GM23248 (cell line): ENCODE measurements at places on chromosomes 1 and 21. TPM values are rescaled to one million over a fixed set of nuclear protein-coding genes. Genes with fewer than 3 reads are reported as not detected.

- H3K4me1 ChIP-seq = no peaks in the 10 kb centered on the region
- H3K27ac ChIP-seq = no peak overlapping the region
- no peak overlapping the region for H3K4me3 ChIP-seq
- no peaks in the 10 kb centered on the region for H3K27me3 ChIP-seq
- H3K36me3 ChIP-seq = no peaks in the 10 kb centered on the region
- DNase-seq = no peak
Measured at GRCh38 chr1:209227941-209228340, 355.6 kb upstream of the CAMK1G start.

GRCh38 chr1:247411621-247412327 is 4.2 kb upstream of the NLRP3 start:
- H3K27ac ChIP-seq = no peak overlapping the region
- H3K36me3 ChIP-seq = no peaks in the 10 kb centered on the region
- DNase-seq = no peak
- H3K4me3 ChIP-seq = no peak overlapping the region
- no peaks in the 10 kb centered on the region for H3K4me1 ChIP-seq

MIA3 gene
- polyA plus RNA-seq = 44.5 and 47.5 TPM in 2 replicates

PPT1 gene
- polyA plus RNA-seq = 53.1 and 54.0 TPM in 2 replicates

GRCh38 chr1:109641861-109642260 is 14.0 kb upstream of the GSTM4 start:
- H3K4me1 ChIP-seq = no peaks in the 10 kb centered on the region
- DNase-seq = no peak
- no peak overlapping the region for H3K4me3 ChIP-seq
- H3K27ac ChIP-seq = no peak overlapping the region
- H3K27me3 ChIP-seq = no peaks in the 10 kb centered on the region

- no peak overlapping the region for H3K27ac ChIP-seq
- no peaks in the 10 kb centered on the region for H3K36me3 ChIP-seq
- DNase-seq = no peak
- 0 out of 2 replicates have a peak, but pooled peaks cover 8% of the 10 kb centered on the region for H3K27me3 ChIP-seq
Measured at GRCh38 chr1:164905869-164906268, 346.9 kb downstream of the PBX1 start.

DHRS3 gene
- 120 and 123 TPM in 2 replicates for polyA plus RNA-seq

GRCh38 chr1:162319493-162320175 is 57.0 kb downstream of the SPATA46 start:
- H3K27me3 ChIP-seq = no peaks in the 10 kb centered on the region; the same call in none of the 2 replicates
- H3K4me1 ChIP-seq = peaks cover 7% of the 10 kb centered on the region; the same call in 1 of the 2 replicates
- H3K27ac ChIP-seq = no peak overlapping the region
- no peak overlapping the region for H3K4me3 ChIP-seq

- DNase-seq = peak; percentile 80
- H3K36me3 ChIP-seq = no peaks in the 10 kb centered on the region
- peaks cover 49% of the 10 kb centered on the region for H3K4me1 ChIP-seq
- H3K27ac ChIP-seq = peak overlapping the region; percentile 90
- peak overlapping the region; percentile 36 for H3K4me3 ChIP-seq
- no peaks in the 10 kb centered on the region for H3K27me3 ChIP-seq
Measured at GRCh38 chr1:89724369-89725010, 91.6 kb downstream of the LRRC8C start.

GRCh38 chr1:37471345-37472231 is 2.8 kb upstream of the ZC3H12A start:
- peaks cover 45% of the 10 kb centered on the region for H3K4me1 ChIP-seq
- peak overlapping the region; percentile 88 for H3K27ac ChIP-seq
- peak; percentile 97 for DNase-seq
- H3K4me3 ChIP-seq = peak overlapping the region; percentile 66
- H3K36me3 ChIP-seq = no peaks in the 10 kb centered on the region

NCF2 gene
- 0.28 and 0.41 TPM in 2 replicates for polyA plus RNA-seq

RNF223 gene
- polyA plus RNA-seq = not detected in 2 replicates

USH2A gene
- 0.01 TPM in 1 of 2 replicates, not detected in the other for polyA plus RNA-seq

DNA sequence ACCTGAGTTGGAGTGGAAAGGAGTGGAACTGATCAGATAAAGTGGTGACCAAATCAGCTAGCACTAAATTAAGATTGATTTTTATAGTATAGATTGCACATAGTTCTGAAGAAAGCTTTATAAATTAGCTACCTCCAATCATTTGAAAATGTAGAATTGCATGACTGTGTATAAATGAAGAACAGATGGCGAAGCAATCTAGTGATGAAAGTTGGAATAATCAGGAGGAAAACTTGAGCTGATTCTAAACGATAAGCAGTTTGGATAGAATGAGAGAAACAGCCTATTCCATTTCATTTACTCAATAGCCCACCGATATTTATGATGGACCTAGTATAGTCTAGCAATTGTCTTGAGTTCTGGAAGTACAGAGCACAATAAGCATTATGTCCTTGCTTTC is 661.5 kb downstream of the PLA2G4A start:
- no peaks in the 10 kb centered on the region for H3K36me3 ChIP-seq
- H3K4me1 ChIP-seq = peaks cover 13% of the 10 kb centered on the region
- no peak for DNase-seq

GRCh38 chr1:173360487-173361063 is 116.6 kb upstream of the PRDX6 start:
- H3K27me3 ChIP-seq = no peaks in the 10 kb centered on the region
- no peak for DNase-seq
- no peaks in the 10 kb centered on the region for H3K36me3 ChIP-seq
- peaks cover 12% of the 10 kb centered on the region for H3K4me1 ChIP-seq
- no peak overlapping the region for H3K27ac ChIP-seq
- no peak overlapping the region for H3K4me3 ChIP-seq

- peaks cover 22% of the 10 kb centered on the region for H3K4me1 ChIP-seq
- no peak overlapping the region for H3K4me3 ChIP-seq
- H3K27ac ChIP-seq = no peak overlapping the region
- H3K27me3 ChIP-seq = no peaks in the 10 kb centered on the region
- peaks cover 60% of the 10 kb centered on the region for H3K36me3 ChIP-seq
Measured at GRCh38 chr1:40987439-40988276, 8.2 kb downstream of the CTPS1 start.

GCSAML gene
- polyA plus RNA-seq = not detected in 2 replicates

DNA sequence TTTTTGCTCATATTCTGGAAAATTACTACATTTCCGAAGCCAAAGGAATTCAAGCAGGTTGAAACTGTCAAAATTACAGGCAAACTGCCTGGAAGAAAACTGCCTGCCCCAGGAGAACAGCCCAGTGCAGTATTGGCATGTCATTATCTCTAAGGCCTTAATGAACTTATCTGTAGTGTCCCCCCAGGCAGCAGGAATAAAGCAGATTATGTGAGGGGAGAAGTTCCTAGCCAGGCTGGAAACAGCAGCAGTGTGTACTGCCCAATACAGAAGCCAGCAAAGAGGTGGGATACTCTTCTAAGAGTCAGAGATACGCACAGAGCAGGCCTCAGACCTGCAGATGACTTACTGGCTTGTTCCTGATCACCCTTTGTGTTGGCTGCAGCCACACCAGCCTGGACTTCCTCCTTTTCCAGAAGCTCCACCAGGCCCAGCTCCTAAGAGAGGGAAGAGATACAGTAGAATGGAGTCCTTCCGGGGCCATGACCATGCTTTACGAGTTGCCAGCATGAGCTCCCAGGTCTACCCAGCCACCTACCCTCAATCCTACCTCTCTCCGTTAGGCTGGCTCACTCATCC is 11.7 kb downstream of the IQGAP3 start:
- H3K4me3 ChIP-seq = no peak overlapping the region
- H3K27ac ChIP-seq = no peak overlapping the region
- no peak for DNase-seq
- no peaks in the 10 kb centered on the region for H3K4me1 ChIP-seq

DNA sequence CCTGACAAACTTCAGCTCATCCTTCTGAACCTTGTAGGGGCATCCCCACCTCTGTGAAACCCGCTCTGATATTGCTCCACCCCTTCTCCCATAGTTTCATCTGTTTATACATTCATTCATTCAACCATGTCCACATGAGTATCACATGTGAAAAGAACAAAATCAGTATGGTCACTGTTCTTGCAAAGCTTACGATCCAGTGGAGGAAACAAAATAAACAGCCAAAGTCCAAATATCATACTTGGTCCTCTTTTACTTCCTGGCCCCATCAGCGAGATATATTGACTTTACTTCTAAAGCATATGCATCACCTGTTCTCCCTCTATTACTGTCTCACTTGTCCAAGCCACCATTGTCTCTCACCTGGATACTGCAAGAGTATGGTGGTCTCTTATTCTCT is 35.6 kb downstream of the C8A start:
- no peak for DNase-seq
- no peak overlapping the region for H3K4me3 ChIP-seq
- no peaks in the 10 kb centered on the region for H3K27me3 ChIP-seq
- no peak overlapping the region for H3K27ac ChIP-seq

DNA sequence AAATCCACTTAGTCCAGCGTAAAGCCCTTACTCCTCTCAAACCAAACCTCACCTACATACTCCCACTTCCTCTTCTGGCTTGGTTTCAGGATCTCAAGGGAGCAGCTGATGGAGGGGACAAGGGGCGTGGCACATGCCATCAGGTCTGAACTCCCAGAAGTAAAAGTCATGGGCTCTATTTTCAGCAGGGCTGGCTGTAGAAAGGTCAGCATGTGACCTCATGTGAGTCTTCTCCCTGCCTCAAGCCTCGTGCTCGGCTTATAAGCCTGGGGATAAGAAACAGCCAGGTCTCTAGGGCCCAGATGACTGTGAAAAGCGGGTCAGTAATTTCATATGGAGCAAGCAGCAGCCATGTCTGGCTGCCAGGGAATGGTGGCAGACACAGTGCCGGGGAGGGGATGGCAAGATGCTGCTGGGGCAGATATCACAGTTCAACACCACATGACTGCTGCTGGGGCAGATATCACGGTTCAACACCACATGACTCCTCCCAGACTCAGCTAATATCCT is 227.9 kb downstream of the KCNH1 start:
- H3K4me3 ChIP-seq = no peak overlapping the region
- H3K27me3 ChIP-seq = no peaks in the 10 kb centered on the region
- no peaks in the 10 kb centered on the region for H3K4me1 ChIP-seq
- no peak for DNase-seq
- no peaks in the 10 kb centered on the region for H3K36me3 ChIP-seq
- no peak overlapping the region for H3K27ac ChIP-seq

- no peaks in the 10 kb centered on the region for H3K27me3 ChIP-seq
- no peak overlapping the region for H3K27ac ChIP-seq
- H3K36me3 ChIP-seq = peaks cover 63% of the 10 kb centered on the region
- DNase-seq = no peak
- peaks cover 40% of the 10 kb centered on the region for H3K4me1 ChIP-seq
Measured at GRCh38 chr1:214360525-214361164, 79.7 kb downstream of the SMYD2 start.

C8B gene
- polyA plus RNA-seq = not detected in 2 replicates

DNA sequence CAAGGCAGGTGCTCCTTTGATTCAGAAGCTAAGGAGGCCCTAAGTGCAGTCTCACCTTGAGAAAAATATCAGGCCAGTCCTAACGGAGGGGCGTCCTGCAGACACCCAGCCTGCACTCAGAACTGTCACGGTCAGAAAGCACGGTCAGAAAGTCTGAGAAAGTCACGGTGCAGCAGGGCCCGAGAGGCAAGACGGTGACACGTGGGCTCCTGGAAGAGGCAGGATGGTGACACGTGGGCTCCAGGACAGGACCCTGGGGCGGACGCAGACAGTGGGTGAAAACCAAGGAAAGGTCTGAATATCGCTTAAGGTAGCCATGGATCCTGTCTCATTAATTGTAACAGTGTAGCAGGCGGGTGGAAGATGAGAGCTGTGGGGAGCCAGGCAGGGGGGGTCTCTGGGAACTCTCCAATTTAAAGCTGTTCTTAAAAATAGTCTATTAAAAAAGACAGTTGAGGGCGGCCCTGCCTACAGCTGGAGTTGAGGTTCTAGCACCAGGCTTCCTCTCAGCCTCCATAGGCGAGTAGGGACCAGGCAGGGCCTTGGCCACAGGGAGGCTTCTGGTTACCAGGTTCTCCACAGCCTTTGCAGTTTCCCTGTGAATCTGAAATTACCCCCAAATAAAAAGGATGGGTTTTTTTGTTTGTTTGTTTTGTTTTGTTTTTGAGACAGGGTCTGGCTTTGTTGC is 65.2 kb downstream of the FAAP20 start:
- H3K27me3 ChIP-seq = no peaks in the 10 kb centered on the region
- no peak for DNase-seq
- no peak overlapping the region for H3K27ac ChIP-seq
- no peaks in the 10 kb centered on the region for H3K36me3 ChIP-seq
- peaks cover 11% of the 10 kb centered on the region for H3K4me1 ChIP-seq

GRCh38 chr1:48683839-48684238 is 92.9 kb downstream of the BEND5 start:
- H3K4me1 ChIP-seq = no peaks in the 10 kb centered on the region
- H3K4me3 ChIP-seq = no peak overlapping the region
- H3K27me3 ChIP-seq = no peaks in the 10 kb centered on the region
- no peaks in the 10 kb centered on the region for H3K36me3 ChIP-seq
- H3K27ac ChIP-seq = no peak overlapping the region

DNA sequence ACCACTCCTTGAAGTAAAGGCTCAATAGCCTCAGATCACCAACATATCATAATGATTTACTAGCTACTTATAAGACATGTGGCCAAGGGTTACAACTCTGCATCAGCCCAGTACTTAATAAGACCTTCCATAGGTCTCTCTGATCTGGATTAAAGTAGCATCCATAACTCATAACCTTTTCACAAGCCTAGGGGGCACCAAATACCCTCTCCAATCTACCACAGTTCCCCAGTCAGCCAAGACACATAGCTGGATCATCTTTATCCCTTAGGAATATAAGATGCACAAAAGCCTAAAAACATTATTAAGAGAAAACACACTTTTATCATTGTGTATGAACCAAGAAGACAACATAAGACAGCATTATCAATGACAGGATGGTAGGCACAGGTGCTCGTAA is 22.1 kb downstream of the SSX2IP start:
- no peaks in the 10 kb centered on the region for H3K27me3 ChIP-seq
- H3K36me3 ChIP-seq = peaks cover 3% of the 10 kb centered on the region; the same call in 1 of the 2 replicates
- no peak overlapping the region for H3K27ac ChIP-seq
- peak; percentile 9 for DNase-seq
